ENCODE measurements at places on chromosomes 7 and 10.

DNA sequence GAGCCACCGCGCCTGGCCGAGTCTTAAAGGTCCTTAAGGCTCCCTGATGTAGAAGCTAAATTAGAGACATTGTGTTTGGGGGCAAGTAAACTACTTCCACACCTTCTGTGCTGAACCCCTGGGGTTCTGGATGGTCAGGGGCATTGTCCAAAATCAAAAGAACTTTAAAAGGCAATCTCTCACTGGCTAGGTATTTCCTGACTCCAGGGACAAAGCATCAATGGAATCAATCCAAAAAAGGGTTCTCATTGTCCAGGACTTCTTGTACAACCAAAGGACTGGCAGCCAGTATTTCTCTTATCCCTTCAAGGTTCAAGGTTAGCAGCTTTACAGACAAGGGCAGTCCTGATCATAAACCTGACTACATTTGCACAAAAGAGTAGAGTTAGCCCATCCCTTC is 24.0 kb downstream of the SRPK2 start:
- DNase-seq, result no peak

DNA sequence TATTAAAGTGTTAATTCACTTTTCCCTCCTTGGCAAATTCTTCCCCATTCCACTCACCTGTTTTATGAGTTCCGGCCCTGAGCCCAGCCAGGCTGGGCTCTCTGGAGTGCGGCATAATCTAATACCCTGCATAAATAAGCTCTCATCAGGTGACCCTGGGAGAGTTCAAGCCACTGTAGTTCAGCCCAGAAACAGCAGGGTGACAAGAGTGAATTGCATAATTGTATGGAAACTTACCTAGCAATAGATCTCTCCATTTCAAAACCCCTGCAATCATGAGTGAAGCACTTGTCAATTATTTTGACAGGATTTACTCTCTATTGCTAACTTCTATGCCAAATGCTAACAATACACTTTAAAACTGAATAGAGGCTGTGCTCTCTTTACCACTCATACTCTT is 94.7 kb downstream of the OSBPL3 start:
- no peak for DNase-seq

GRCh38 chr7:158469396-158470051 is 118.1 kb downstream of the PTPRN2 start:
- DNase-seq, result no peak

- DNase-seq, result no peak
Measured at GRCh38 chr7:24406789-24407299, 122.9 kb downstream of the NPY start.

- no peak for DNase-seq
Measured at GRCh38 chr7:71659622-71660021, 527.7 kb downstream of the GALNT17 start.

DNA sequence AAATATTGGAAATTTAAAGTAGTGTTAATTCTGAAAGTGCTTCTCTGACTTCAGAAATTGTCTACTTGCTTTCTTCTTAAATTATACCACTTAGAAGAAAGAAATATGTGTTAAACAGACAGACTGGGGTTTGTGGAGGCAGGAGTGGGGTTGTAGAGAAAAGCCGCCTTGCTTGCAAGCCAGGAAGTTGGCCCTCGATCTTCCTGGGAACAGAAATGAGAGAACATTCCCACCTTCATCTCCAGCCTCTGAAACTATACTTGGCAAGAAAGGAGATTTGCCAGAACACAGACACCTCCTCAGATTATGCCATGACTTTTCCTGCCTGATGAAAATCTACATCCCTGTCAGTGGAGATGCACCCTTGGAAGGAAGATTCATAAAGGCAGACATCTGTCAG is 171.2 kb upstream of the CHRM2 start:
- DNase-seq, result no peak

DNA sequence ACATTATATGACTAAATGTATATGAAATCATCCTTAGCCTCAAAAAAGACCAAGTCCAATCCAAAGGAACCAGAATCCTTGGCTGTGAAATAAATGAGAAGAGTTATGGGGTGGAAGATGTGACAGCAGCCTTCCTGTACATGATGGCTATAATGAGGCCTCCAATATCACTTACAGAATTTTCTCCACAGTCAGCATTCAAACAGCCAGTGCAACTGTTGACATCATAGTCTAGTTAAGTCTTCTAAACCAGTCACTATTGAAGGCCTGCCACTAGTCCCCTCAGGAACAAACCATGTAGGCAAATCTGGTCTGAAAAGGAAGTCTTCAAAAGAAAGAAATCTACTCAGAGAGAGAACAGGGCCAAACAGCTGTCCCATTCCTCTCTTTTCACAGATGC is 219.5 kb upstream of the CCDC6 start:
- DNase-seq, result no peak

DNA sequence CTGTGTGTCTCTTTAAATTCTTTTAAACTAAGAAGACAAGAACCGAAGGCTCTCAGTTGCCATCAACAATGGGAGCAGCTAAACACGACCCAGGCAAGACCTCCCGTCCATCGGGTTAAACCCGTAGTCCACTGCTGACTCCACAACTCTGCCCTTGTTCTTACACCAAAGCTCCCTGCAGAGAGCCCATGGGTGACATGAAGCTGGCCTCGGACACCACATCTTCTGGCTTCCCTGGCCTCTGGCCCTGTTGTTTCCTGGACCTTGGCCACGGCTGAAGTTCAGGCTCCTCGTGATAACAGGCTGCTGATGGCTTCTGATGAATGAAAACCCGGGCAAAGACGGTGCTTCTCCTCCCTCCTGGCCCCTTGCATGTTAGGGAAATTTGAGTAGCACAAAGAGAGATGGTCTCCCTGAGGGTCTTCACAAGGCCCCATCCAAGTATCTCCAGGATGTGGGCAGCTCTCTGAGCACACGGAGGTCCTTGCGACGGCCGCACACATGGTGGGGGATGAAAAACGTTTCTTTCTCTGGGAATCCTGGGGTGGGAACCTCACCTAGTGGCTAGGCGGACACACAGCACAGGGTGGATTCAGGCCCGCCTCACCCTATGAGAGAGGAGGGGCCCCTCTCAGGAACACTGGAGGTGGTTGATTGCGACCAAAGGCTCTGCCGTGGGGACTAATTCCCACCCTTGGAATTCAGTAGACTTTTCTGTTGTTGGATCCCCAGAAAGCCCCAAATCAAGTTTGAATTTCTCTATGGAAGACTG is 271.1 kb downstream of the ADARB2 start:
- no peak for DNase-seq

DNA sequence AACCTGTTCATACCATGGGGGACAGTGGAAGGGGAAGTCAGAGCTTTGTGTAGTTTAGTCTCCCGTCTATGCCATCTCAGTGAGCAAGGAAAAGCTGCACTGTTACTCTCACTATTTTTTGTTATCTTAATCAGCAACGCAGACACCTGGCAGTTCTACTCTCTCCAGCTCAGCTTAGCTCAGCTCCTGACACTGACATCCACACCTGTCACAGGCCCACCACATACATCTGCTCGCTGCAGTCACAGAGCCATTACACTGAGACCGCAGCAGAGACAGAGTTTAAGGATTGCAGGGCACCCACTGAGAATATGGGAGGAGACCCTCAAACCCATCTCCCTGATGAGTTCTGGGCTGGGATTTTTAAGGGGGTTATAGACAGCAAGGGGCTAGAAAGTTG is 257.3 kb upstream of the AKR1E2 start:
- no peak for DNase-seq

- no peak for DNase-seq
Measured at GRCh38 chr10:110162741-110163145, 44.7 kb upstream of the MXI1 start.

DNA sequence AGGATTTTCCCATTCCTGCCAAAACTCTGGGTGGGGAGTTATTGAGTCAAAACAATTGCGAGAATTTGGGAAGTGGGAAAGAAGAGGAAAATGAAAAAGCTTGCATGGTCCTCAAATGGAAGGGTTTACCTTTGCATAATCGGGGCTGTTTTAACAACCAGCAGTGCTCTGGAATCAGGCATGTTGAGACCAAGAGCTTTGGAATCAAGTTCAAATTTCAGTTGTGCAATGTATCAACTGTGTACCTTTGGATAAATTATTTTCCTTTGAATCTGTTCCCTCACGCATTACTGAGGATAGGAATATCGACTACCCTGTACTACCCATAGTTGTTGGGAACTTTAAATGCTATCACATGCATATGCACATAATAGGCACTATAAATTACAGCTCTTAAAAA is 205.5 kb downstream of the JCAD start:
- DNase-seq, result no peak

DNA sequence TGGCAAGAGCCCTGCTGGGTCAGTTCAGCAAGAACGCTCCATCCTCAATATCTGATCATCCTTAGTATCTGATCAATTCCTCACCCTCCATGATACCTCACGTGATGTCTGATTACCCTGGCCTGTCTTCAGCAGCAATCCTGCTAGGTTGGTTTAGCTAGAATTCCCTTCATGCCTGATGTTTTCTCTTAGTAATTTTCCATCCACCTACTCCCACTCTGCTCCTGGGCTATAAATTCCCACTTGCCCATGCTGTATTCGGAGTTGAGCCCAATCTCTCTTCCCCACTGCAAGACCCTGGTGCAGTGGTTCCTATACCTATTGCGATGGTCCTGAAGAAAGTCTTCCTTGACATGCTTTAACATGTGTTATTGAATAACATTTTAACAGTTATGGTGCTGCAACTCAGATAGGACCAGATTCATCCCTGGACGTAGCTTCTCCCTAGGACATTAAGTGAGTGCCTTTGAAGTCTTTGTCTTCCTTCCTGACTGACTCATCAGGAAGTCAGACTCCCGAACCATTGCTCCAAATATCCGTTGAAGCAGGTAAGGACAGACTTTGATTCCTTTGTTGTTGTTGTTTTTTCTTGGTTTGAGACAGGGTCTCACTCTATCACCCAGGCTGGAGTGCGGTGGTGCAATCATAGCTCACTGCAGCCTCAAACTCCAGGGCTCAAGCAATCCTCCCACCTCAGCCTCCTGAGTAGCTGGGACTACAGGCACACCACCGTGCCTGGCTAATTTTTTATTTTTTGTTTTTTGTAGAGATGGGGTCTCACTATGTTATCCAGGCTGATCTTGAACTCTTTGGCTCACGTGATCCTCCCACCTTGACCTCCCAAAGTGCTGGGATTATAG is 29.4 kb upstream of the CLDN3 start:
- no peak for DNase-seq

DNA sequence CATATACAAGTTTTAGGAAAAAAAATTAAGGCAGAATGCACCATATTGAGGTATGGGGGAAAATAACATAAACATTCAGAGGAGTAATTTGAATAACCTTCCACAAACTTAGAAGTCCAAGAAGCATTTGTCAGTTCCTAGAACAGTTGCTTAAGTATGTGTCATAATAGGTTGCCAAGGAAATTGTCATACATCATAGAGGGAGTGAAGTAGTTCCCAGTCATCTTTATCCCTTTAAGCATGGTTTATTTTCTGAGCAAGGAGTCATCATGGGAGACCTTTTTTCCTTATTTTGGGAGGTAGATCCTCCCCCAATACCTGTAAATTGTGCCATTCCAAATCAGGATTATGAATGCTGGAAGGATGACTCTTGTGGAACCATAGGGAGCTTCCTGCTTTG is at the start of gene SSMEM1:
Gene SSMEM1 (plus strand): TSS at position 219 of the 400 bp plus-strand sequence. CDS start 51 bp downstream, at position 270.
- DNase-seq, result no peak

GRCh38 chr7:72211175-72211574 is 201.0 kb downstream of the CALN1 start:
- no peak for DNase-seq

DNA sequence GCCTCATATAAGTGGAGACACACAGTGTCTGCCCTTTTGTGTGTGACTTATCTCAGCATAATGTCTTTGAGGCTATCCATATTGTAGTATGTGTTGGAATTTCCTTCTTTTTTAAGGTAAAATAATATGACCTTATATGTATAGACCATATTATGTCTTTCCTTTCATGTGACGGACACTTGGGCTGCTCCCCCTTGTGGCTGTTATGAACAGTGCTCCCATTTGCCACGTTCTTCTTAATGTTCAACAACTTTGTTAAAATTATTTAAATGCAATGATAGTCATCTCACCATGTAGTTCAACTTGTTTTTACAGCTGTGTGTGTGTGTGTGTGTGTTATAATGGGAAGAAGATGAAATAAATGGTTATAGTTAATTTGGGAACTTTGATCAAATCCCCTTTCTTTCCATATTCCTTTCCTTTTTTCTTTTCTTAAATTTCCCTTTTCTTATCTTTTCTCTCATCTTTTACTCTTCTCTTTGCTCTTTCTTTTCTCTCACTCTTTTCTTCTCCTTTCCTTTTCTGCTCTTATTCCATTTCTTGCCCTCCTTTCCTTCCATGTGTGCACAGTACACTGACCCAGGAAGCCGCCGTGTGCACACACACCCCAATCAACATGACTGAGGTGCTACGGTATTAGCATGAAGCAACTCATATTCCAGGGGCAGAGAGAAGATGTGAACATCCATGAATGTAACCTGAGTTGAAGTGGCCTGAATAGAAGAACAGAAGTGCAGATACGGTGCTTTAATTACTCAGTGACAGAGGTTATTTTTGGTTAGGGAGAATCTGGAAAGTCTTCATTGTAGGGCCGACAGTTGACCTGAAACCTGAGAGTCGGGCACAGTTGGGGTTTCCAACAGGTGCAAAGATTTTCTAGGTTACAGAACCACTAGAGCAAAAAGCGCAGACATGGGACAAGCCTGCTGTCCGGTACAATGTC is 596.6 kb downstream of the SDK1 start:
- DNase-seq, result no peak

- peak; percentile 56 for DNase-seq
Measured at GRCh38 chr7:28811701-28812430, 146.3 kb downstream of the TRIL start.

- no peak for DNase-seq
Measured at GRCh38 chr10:121753726-121754476, 155.7 kb upstream of the FGFR2 start.

DNA sequence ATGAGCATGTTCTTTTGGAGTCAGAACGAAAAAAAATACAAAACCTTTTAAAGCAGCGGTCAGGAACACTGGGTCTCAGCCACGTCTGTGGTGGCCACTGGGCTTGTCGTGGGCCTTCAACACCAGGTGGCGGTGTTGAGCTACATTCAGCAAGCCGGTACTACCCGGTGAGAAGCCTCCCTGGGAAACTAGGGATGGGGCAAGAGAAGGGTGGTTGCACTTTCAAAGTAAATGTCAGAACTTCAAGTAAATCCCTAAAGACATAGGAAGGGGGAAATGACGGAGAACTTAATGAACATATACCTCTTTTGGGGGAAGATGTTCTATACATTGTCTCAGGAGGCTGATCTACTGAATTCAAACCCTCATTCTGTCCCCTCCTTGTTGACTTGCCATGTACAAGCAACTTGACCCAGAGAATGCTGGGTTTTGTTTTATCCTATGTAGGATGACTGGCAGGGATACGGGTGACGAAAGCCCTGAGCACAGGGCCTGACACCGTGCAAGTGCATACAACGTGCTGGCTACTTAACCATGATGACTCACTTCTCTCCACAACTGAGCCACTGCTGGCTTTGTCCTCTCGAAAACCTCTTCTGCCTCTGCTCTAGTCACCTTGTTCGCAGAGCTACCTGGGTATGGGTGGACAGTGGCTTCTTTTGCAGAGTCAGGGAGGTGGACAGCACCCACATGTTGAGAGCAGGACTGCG is 49.0 kb upstream of the BAMBI start:
- DNase-seq, result peak; percentile 80

DNA sequence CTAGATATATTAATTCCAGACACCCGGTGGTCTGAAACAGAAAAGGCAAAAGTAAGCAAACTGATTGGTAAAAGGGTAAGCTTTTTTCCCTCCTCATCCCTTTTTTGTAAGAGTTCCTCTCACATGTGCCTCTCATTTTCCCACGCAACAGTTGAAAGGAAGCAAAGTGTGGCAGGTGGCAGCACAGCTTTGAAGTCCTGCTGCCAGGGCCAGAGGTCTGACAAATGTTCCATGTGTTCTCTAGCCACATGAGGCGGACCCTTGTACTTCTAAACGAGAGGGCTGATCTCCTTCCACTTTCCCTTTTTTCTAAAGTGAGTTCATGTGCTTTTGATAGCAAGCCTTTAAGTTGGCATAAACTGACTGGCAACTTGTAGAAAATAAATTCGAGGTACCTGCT is 217.5 kb downstream of the POLR1F start:
- no peak for DNase-seq

Measured in right forelimb (tissue), 1 donor.